ENCODE measurements at places on chromosomes 11 and 22. TPM values are rescaled to one million over a fixed set of nuclear protein-coding genes. Genes with fewer than 3 reads are reported as not detected.

GRCh38 chr11:124519850-124520549 is 23.5 kb downstream of the OR8B12 start:
- H3K27ac ChIP-seq, result no peak overlapping the region
- DNase-seq, result no peak
- no peaks in the 10 kb centered on the region for H3K4me1 ChIP-seq
- H3K27me3 ChIP-seq, result peaks cover 20% of the 10 kb centered on the region
- H3K4me3 ChIP-seq, result no peak overlapping the region

GRCh38 chr22:17164392-17165024 is 5.4 kb upstream of the HDHD5 start:
- no peaks in the 10 kb centered on the region for H3K36me3 ChIP-seq
- H3K4me3 ChIP-seq, result no peak overlapping the region
- 0 out of 2 replicates have a peak, but pooled peaks cover 1% of the 10 kb centered on the region for H3K4me1 ChIP-seq
- H3K27ac ChIP-seq, result no peak overlapping the region

- no peak overlapping the region for H3K4me3 ChIP-seq
- peaks cover 1% of the 10 kb centered on the region for H3K36me3 ChIP-seq
- no peaks in the 10 kb centered on the region for H3K27me3 ChIP-seq
- H3K4me1 ChIP-seq, result peaks cover 5% of the 10 kb centered on the region
- H3K27ac ChIP-seq, result no peak overlapping the region
Observed at GRCh38 chr11:36101466-36101865, 157.6 kb downstream of the LDLRAD3 start.

GRCh38 chr11:117731722-117732290 is 65.2 kb downstream of the DSCAML1 start:
- no peak overlapping the region for H3K27ac ChIP-seq
- DNase-seq, result no peak
- no peak overlapping the region for H3K4me3 ChIP-seq
- H3K4me1 ChIP-seq, result no peaks in the 10 kb centered on the region
- H3K36me3 ChIP-seq, result no peaks in the 10 kb centered on the region

DNA sequence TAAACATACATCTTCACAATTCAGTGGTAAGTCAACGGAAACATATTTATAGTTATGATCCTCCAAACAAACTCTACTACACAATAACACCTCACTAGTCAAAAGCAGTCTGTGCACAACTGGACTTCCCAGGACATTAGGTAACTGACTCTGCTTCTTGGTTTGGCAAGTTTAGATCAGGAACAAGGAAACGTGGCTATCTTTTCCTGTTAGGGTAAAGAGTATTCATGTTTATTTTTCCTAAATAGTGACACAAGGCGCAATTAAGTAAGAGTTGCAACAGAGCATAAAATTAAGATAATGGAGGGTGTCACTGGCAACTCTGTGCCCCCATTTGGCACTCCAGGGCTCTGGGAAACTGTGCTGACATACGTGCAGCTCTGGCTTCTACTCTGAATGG is 70.2 kb upstream of the TP53AIP1 start:
- no peak overlapping the region for H3K27ac ChIP-seq
- no peaks in the 10 kb centered on the region for H3K4me1 ChIP-seq
- no peak for DNase-seq
- no peaks in the 10 kb centered on the region for H3K36me3 ChIP-seq
- H3K4me3 ChIP-seq, result no peak overlapping the region

GRCh38 chr11:15918212-15918611 is 438.1 kb downstream of the SOX6 start:
- H3K27me3 ChIP-seq, result no peaks in the 10 kb centered on the region
- no peak overlapping the region for H3K4me3 ChIP-seq
- H3K4me1 ChIP-seq, result peaks cover 2% of the 10 kb centered on the region
- no peaks in the 10 kb centered on the region for H3K36me3 ChIP-seq

DNA sequence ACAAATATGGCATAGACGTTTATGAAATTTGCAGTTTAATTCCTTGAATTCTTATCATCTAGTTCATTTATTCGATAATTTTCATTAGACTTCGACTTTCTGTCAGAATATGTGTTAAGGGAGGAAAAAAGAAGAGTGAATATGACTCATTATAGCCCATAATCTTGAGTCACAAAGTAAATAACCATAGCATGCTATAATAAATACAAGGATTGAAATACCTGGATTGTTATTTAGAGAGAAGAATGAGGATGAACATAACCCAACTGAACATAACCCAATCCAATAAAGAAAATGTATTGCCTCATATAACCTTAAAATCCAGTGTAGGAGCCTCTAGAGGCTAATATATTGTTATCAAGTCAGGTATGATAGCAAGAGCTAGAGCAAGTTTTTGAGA is 1858.3 kb upstream of the RAG2 start:
- H3K4me1 ChIP-seq, result no peaks in the 10 kb centered on the region
- DNase-seq, result no peak
- no peak overlapping the region for H3K27ac ChIP-seq
- no peaks in the 10 kb centered on the region for H3K36me3 ChIP-seq
- no peaks in the 10 kb centered on the region for H3K27me3 ChIP-seq

DNA sequence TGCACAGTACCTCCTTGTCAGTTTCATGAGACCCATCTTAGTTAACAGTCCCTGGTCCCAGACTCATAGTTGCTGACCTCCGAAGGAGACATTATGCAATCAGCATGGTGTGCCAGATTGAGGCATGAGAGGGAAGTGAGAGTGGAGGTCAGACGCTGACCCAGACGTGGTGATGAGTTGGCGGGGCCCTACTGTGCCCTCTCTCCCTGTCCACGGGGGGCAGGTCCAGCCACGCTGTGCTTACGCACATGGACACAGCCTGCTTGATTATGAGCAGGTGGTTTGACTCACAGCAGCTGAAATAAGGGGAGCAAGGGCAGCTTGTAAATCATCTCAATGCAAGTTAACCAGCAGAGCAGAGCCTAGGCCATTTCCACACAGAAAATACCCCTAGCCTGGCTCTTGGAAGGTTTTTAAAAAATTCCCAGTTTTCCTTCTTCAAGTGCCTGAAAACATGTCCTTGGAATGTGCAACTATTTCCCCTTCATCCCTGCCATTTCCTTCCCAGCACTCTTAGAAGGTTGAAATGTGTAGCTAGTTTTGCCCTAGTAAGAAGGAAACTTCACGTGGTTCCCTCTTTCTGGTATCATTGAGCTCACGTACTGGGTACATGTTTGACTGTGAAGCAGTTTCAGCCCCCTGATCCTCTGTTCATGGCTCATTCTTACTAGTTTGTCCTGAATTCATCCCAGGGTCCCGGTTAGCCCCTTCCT is 122.6 kb upstream of the SORL1-AS1 start:
- H3K27ac ChIP-seq, result peak overlapping the region; percentile 6
- H3K4me3 ChIP-seq, result no peak overlapping the region
- peak; percentile 81 for DNase-seq
- H3K36me3 ChIP-seq, result no peaks in the 10 kb centered on the region
- peaks cover 2% of the 10 kb centered on the region for H3K27me3 ChIP-seq
- H3K4me1 ChIP-seq, result peaks cover 11% of the 10 kb centered on the region

- no peak overlapping the region for H3K4me3 ChIP-seq
- no peaks in the 10 kb centered on the region for H3K4me1 ChIP-seq
- peaks cover 2% of the 10 kb centered on the region for H3K36me3 ChIP-seq
- DNase-seq, result peak; percentile 60
- no peaks in the 10 kb centered on the region for H3K27me3 ChIP-seq
Observed at GRCh38 chr22:33302049-33302545, 243.9 kb upstream of the SYN3 start.

DNA sequence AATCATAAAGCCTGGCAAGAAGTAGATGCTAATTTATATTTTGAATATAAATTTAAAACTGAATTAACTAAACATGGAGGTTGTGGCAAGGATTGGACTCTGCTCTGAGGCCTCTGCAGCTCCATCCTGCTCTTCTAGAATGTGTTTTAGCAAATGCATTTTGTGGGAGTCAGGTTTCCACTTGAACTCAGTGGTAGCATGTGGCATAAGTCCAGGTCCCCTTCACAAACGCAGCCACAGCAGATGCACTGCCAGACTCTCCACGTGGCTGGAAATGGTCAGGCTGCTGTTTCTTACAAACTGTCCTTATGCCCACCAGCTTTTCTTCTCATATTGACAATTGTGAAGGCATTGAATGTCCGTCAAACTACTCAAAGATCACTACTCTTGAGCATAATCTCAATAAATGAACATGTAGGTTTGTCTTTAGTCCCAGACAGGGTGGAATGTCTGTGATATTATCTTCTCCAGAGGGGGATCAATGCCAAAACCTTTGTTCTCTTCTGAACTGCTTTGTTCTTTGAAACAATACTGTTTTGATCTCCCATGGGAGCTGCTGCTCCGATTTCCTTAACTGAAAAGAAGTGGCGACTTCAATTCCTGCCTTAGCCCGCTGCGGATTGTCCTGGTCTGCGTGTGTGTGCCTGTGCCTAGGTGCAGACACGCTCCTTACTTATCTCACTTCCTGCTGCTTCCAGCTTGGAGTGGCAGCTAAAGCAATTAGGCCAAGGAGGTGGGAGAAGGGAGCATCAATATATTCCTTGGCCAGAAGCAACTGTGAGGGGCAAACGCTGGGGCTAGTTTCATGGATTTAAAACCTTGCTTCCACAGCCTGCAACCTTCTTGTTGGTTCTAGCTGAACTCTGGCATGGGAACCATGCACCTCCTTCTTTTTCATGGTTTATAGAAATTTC is 24.2 kb downstream of the EIF4G2 start:
- H3K4me1 ChIP-seq, result no peaks in the 10 kb centered on the region
- H3K27ac ChIP-seq, result no peak overlapping the region
- H3K36me3 ChIP-seq, result peaks cover 5% of the 10 kb centered on the region
- peak; percentile 35 for DNase-seq

DNA sequence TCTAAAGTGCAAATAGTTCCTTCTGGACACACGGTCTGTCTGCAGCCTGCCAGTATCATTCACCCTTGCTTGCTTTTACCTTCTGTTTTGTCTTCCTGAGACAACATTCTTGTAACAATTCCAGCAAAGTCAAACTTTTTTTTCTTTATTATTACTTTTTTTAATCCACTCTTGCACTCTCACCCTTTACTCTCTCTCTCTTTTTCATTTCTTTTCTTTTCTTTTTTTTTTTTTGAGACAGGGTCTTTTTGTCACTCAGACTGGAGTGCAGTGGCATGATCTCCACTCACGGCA is 53.7 kb downstream of the MCHR1 start:
- H3K27me3 ChIP-seq, result no peaks in the 10 kb centered on the region
- H3K36me3 ChIP-seq, result no peaks in the 10 kb centered on the region
- peaks cover 3% of the 10 kb centered on the region for H3K4me1 ChIP-seq
- H3K4me3 ChIP-seq, result no peak overlapping the region
- no peak for DNase-seq

- no peaks in the 10 kb centered on the region for H3K27me3 ChIP-seq
- no peak overlapping the region for H3K27ac ChIP-seq
- no peak overlapping the region for H3K4me3 ChIP-seq
- H3K36me3 ChIP-seq, result no peaks in the 10 kb centered on the region
Observed at GRCh38 chr11:26204101-26204500, 127.8 kb upstream of the ANO3 start.

GRCh38 chr11:134497586-134497985 is 85.5 kb upstream of the B3GAT1 start:
- H3K4me3 ChIP-seq, result no peak overlapping the region
- no peaks in the 10 kb centered on the region for H3K36me3 ChIP-seq
- H3K27ac ChIP-seq, result no peak overlapping the region
- no peaks in the 10 kb centered on the region for H3K27me3 ChIP-seq
- DNase-seq, result no peak

GRCh38 chr11:96082002-96082899 is 158.3 kb upstream of the MTMR2 start:
- peaks cover 7% of the 10 kb centered on the region for H3K4me1 ChIP-seq
- no peak overlapping the region for H3K4me3 ChIP-seq
- no peaks in the 10 kb centered on the region for H3K36me3 ChIP-seq
- no peak for DNase-seq

GRCh38 chr11:58192229-58192628 is 3.4 kb downstream of the OR9Q2 start:
- H3K4me1 ChIP-seq, result no peaks in the 10 kb centered on the region
- H3K36me3 ChIP-seq, result no peaks in the 10 kb centered on the region
- no peak overlapping the region for H3K27ac ChIP-seq
- DNase-seq, result no peak
- no peak overlapping the region for H3K4me3 ChIP-seq

- H3K27me3 ChIP-seq, result no peaks in the 10 kb centered on the region
- DNase-seq, result no peak
- H3K27ac ChIP-seq, result no peak overlapping the region
Observed at GRCh38 chr22:25091458-25091857, 108.2 kb upstream of the CRYBB3 start.

- H3K27ac ChIP-seq, result no peak overlapping the region
- H3K36me3 ChIP-seq, result peaks cover 2% of the 10 kb centered on the region
- H3K4me1 ChIP-seq, result no peaks in the 10 kb centered on the region
Observed at GRCh38 chr11:2134022-2135010, 4.9 kb downstream of the IGF2 start.

GRCh38 chr22:31588970-31589675 is 72.9 kb downstream of the PISD start:
- H3K27me3 ChIP-seq, result no peaks in the 10 kb centered on the region
- no peak for DNase-seq
- H3K27ac ChIP-seq, result peak overlapping the region; percentile 21
- H3K4me1 ChIP-seq, result peaks cover 18% of the 10 kb centered on the region
- H3K4me3 ChIP-seq, result no peak overlapping the region
- peaks cover 4% of the 10 kb centered on the region for H3K36me3 ChIP-seq

DNA sequence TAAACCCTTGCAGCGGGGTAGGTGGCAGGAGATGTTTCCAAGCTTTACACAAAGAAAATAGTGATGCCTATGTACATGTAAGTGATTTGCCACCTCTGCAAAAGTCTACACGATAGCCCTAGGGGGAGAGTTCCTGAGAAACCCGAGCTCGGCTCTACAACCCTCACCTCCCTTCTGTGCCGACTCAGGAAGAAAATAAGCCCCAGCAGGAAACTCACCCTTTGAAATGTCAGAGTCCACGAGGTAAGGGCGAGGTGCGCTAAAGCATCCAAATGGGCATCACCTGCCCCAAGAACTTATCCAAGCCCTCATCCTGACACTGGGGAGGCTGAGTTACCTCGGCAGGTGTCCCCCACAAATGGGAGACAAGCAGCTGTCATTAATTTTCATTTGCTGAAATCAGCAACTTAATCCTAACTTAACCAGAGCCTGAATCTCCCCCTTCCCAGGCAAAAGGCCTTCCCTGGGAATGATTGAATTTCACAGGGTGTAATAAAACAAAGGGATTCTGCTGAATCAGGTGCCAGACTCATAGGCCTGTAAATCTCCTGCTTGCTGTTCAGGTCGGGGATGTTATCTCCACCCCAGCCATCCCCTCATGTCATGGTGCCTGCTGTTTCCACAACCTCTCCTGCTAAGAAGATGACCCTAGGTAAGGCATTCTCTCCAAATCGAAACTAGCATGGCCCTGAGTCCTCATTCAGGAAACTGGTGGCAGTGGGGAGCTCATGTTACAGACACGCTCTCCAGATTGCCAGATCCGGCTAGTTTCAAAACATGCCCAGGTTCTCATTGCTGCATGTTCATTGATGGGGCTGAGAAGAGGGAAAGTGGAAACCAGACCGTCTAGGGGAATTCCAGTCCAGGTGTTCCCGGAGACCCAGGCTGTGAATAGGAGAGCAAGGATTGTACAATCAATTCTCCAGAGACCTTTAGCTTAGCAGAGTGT is 105.3 kb upstream of the KIRREL3 start:
- no peaks in the 10 kb centered on the region for H3K4me1 ChIP-seq
- no peak overlapping the region for H3K27ac ChIP-seq
- DNase-seq, result peak; percentile 12
- no peaks in the 10 kb centered on the region for H3K36me3 ChIP-seq
- H3K4me3 ChIP-seq, result no peak overlapping the region
- peaks cover 35% of the 10 kb centered on the region for H3K27me3 ChIP-seq

The RIBC2 gene
- total RNA-seq, result 0.28 TPM

The TTC9C gene
- 45.5 TPM for total RNA-seq

The DSCAML1 gene
- not detected for total RNA-seq

The CCDC73 gene
- not detected for total RNA-seq

The LAYN gene
- total RNA-seq, result 92.5 TPM

The SCN2B gene
- total RNA-seq, result under 0.01 TPM

The ZBTB44 gene
- total RNA-seq, result 19.4 TPM

The ALG8 gene
- total RNA-seq, result 53.0 TPM

The UBQLN3 gene
- not detected for total RNA-seq
